GM12878 (cell line): ENCODE measurements at places on chromosomes 2 and 18. TPM values are rescaled to one million over a fixed set of nuclear protein-coding genes. Genes with fewer than 3 reads are reported as not detected.

DNA sequence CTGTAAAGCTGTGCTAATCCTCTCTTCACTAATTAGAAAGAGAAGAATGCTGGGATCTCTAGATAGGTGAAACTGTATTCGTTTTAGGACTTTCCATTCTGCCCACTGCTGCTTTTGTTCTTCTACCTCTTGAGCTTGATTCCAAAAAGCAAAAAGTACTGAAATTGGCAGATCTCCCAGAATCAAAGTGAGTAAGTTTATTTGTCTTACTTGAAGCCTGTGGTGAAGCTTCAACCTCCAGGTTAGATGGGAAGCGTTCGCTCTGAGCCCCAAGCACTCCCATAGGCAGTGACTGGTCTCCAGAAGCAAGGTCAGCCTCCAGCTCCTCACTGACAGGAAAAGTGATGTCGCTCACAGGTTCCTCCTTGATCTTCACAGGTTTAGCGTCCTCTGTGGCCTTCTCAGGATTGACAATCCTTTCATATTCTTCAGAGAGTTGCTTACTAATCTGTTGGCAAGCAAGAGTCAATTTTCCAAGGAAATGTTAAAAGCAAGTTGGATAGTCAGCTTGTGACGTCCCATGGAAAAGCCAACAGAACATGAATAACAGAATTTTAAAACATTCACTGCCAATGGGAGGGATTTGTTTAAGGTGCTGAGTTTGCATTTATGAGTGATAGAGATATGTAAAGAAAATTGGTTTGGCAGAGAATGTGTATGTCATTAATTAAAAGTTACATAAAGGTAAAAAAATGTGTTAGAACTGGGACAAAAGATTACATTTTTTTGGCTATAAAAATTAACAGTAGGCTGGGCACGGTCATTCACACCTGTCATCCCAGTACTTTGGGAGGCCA lies 8.1 kb downstream of the SUPT7L start:
- H3K4me1 ChIP-seq = no peaks in the 10 kb centered on the region
- DNase-seq = no peak
- peaks cover 39% of the 10 kb centered on the region for H3K36me3 ChIP-seq
- no peak overlapping the region for H3K27ac ChIP-seq
- H3K4me3 ChIP-seq = no peak overlapping the region
- H3K27me3 ChIP-seq = no peaks in the 10 kb centered on the region

DNA sequence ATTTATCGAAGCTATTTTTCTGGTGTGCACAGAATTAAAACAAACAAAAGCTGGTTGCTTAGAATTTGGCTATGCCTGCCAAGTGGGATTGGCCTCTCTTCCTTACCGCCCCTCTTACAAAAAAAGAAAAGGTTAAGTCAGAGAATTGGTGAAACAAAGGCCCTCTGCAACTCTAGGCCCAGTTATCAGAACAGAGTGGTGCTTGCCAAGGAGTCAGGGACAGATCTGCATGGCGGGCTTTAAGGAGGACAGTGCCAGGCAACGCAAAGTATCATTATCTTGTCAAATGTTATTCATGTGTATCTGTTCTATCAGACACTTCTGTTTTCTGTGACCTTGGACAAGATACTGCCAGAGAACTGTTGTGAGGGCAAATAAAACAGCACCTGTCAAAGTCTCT lies 78.3 kb downstream of the TGIF1 start:
- no peak for DNase-seq
- H3K27ac ChIP-seq = no peak overlapping the region
- peaks cover 12% of the 10 kb centered on the region for H3K4me1 ChIP-seq
- no peaks in the 10 kb centered on the region for H3K27me3 ChIP-seq
- H3K36me3 ChIP-seq = no peaks in the 10 kb centered on the region
- no peak overlapping the region for H3K4me3 ChIP-seq

GRCh38 chr2:4553241-4553640 lies 849.9 kb downstream of the DCDC2C start:
- no peak overlapping the region for H3K4me3 ChIP-seq
- H3K4me1 ChIP-seq = no peaks in the 10 kb centered on the region
- H3K36me3 ChIP-seq = no peaks in the 10 kb centered on the region
- no peak overlapping the region for H3K27ac ChIP-seq

- no peak for DNase-seq
- no peaks in the 10 kb centered on the region for H3K27me3 ChIP-seq
- no peaks in the 10 kb centered on the region for H3K36me3 ChIP-seq
- H3K4me3 ChIP-seq = no peak overlapping the region
- no peaks in the 10 kb centered on the region for H3K4me1 ChIP-seq
These were observed 8.2 kb downstream of the ADRA2B start for GRCh38 chr2:96108151-96108540.

DNA sequence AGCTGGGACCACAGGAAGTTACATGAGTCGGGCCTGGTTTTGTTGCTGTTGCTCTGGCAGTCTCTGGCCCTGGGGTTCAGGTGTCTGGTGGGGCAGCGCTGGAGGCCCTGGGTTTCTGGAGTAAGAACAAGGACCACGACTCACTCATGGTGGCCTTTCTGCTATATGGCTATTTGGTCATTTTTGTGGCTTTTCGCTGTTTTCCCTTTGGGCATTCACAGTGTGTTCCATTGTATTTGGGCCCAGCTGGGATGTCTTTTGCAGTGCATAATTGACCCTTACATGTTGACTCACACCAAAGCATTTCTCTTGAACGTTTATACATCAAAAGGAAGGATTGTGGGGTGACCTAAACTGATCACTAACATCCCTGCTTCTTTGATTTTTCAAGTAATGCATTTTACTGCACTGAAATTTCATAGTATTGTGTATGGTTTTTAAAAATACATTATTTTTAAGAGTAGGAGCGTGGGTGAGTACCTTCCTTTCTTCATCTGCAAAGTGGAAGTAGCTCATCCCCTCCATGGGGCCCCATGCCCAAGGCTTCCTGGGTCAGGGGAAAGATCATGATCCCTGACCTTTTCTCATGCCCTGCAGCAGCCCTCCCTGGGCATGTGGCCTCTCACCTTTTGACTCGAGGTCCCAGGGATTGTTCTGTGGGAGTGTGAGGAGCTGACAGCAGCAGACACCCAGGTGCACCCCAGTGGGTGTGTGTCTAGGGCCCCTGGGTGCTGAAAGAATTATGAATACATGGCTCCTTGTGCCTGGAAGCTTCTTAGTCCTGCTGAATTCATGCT lies 225.5 kb downstream of the AGAP1 start:
- H3K27ac ChIP-seq = no peak overlapping the region
- no peaks in the 10 kb centered on the region for H3K27me3 ChIP-seq
- H3K36me3 ChIP-seq = no peaks in the 10 kb centered on the region
- no peaks in the 10 kb centered on the region for H3K4me1 ChIP-seq
- no peak overlapping the region for H3K4me3 ChIP-seq

GRCh38 chr2:27807476-27807875 lies 36.0 kb downstream of the MRPL33 start:
- H3K27ac ChIP-seq = no peak overlapping the region
- H3K36me3 ChIP-seq = no peaks in the 10 kb centered on the region

DNA sequence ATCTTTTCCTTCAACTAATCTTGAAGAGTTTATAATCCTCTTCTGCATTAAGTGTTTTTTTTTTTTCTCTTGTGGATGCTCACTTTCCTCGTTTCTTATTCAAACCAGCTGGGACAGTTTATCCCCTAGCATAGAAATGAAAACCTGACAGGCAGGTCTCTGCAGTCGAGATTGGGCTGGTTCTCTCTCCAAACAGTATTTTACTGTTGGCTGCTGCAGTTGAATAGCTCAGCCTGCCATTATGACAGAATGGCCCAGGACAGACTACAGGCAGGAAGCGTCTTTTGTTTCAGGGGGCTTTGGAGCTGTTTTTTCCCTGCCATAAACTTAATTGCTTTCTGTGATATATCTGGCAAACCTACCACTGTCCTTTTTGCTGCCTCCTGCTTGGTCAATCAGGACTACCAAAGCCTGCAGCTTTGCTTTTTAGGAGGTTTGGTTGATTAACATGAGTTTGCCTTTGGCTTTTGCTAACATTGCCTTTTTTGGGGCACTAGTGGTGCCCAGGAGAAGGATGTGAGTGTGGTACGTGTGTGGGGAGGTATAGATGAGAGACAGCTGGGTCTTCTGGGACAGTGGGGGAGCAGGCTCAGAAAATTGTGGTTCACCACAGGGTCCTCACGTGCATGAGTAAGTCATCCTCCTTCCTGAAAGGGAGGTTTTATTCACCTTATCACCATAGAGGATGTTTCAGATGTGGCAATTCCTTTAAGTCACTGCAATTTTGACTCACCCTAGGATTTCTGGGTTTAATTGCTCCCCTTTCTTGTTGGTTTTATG lies 128.7 kb downstream of the LYPD6B start:
- 0 out of 2 replicates have a peak, but pooled peaks cover 3% of the 10 kb centered on the region for H3K4me1 ChIP-seq
- H3K36me3 ChIP-seq = no peaks in the 10 kb centered on the region
- H3K4me3 ChIP-seq = no peak overlapping the region
- no peaks in the 10 kb centered on the region for H3K27me3 ChIP-seq
- DNase-seq = peak; percentile 67
- H3K27ac ChIP-seq = no peak overlapping the region

- no peak for DNase-seq
- no peaks in the 10 kb centered on the region for H3K36me3 ChIP-seq
- no peak overlapping the region for H3K4me3 ChIP-seq
- no peaks in the 10 kb centered on the region for H3K27me3 ChIP-seq
- no peak overlapping the region for H3K27ac ChIP-seq
These were observed 8.8 kb upstream of the SNED1 start for GRCh38 chr2:240989451-240990265.

GRCh38 chr2:203650860-203651613 lies 55.4 kb upstream of the CD28 start:
- no peak overlapping the region for H3K4me3 ChIP-seq
- H3K4me1 ChIP-seq = no peaks in the 10 kb centered on the region
- no peak for DNase-seq

- no peaks in the 10 kb centered on the region for H3K36me3 ChIP-seq
- no peaks in the 10 kb centered on the region for H3K27me3 ChIP-seq
These were observed 155.0 kb downstream of the ZBTB7C start for GRCh38 chr18:48254077-48254602.

DNA sequence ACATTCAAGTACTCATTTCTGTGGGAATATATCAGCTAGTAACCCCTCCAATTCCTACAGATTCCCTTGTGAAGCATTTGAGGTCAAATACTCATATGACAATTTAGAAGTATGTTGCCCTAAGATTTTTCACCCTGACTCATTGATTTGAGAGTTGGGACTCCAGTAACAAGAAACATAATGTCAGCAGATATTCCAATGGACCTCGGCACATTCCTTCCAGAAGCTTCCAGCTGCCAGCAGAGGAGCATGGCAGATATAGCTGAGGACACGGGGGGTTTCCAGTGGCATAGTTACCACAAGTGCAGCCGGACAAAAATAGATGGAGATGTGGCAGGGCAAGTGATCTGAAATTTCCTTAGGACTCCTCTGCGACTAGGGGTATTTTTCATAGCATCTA lies 101.9 kb upstream of the ARHGAP28 start:
- no peak for DNase-seq
- no peak overlapping the region for H3K4me3 ChIP-seq
- no peak overlapping the region for H3K27ac ChIP-seq
- H3K27me3 ChIP-seq = no peaks in the 10 kb centered on the region; the same call in 1 of the 2 replicates
- H3K4me1 ChIP-seq = no peaks in the 10 kb centered on the region

- no peak for DNase-seq
- peaks cover 15% of the 10 kb centered on the region for H3K4me1 ChIP-seq
- H3K4me3 ChIP-seq = peak overlapping the region; percentile 66
- H3K36me3 ChIP-seq = peaks cover 3% of the 10 kb centered on the region
These were observed 1.0 kb upstream of the PUM2 start for GRCh38 chr2:20351555-20352229.

DNA sequence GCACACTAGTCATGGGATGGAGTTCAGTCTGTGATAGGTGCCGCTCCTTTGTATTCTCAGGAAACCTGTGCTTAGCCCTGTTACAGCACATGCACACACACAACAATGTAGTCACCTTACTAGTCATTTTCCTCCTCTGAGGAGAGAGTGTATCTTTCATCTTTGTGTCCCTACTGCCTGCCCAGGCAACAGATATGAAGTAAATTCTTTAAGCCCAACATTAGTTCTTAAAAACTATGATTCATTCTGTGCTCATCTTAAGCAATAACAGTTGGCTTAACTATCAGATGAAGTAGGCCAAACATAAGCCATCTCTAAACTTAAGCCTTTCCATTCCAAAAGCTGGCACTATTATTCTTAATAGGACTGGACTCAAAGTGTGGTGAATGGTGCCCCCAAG lies 186.5 kb downstream of the LNPK start:
- no peak for DNase-seq
- no peak overlapping the region for H3K4me3 ChIP-seq
- no peak overlapping the region for H3K27ac ChIP-seq
- H3K36me3 ChIP-seq = no peaks in the 10 kb centered on the region

GRCh38 chr2:6915399-6915798 lies 1.8 kb upstream of the RNF144A start:
- no peak overlapping the region for H3K4me3 ChIP-seq
- H3K36me3 ChIP-seq = no peaks in the 10 kb centered on the region
- H3K4me1 ChIP-seq = peaks cover 17% of the 10 kb centered on the region
- no peak overlapping the region for H3K27ac ChIP-seq
- no peak for DNase-seq

DNA sequence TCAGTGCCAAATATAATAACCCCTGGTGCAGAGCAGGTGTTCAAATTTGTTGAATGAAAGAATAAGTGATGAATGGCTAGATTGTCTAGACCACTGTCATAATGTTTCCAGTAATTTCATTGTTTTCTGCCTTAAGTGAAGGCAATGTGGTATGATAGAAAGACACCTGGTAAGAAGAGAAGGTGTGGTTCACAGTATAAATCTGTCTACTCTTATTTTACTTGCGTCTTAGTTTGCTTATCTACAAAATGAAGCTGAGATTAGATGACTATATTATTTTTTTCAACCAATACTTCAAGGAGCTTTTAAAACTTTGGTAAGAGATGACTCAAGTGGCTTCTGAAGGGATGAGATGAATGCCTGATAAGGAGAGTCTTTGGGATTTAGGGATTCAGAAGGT lies 788.4 kb downstream of the EPHA4 start:
- no peaks in the 10 kb centered on the region for H3K36me3 ChIP-seq
- H3K4me1 ChIP-seq = no peaks in the 10 kb centered on the region
- DNase-seq = no peak
- H3K27me3 ChIP-seq = no peaks in the 10 kb centered on the region
- H3K4me3 ChIP-seq = no peak overlapping the region

GRCh38 chr2:237429753-237430152 lies 15.8 kb upstream of the COL6A3 start:
- DNase-seq = no peak
- H3K4me3 ChIP-seq = no peak overlapping the region
- no peaks in the 10 kb centered on the region for H3K36me3 ChIP-seq
- H3K27ac ChIP-seq = no peak overlapping the region
- H3K27me3 ChIP-seq = peaks cover 2% of the 10 kb centered on the region

GRCh38 chr18:10833656-10834055 lies 307.8 kb downstream of the NAPG start:
- no peak for DNase-seq
- no peaks in the 10 kb centered on the region for H3K27me3 ChIP-seq
- no peak overlapping the region for H3K27ac ChIP-seq
- H3K4me3 ChIP-seq = no peak overlapping the region
- no peaks in the 10 kb centered on the region; the same call in 1 of the 2 replicates for H3K36me3 ChIP-seq

The BCL2 gene
- 34.8 and 36.5 TPM in 2 replicates for total RNA-seq
